COR-L47 (cell line): ENCODE measurements at places on chromosomes 11 and 22.

DNA sequence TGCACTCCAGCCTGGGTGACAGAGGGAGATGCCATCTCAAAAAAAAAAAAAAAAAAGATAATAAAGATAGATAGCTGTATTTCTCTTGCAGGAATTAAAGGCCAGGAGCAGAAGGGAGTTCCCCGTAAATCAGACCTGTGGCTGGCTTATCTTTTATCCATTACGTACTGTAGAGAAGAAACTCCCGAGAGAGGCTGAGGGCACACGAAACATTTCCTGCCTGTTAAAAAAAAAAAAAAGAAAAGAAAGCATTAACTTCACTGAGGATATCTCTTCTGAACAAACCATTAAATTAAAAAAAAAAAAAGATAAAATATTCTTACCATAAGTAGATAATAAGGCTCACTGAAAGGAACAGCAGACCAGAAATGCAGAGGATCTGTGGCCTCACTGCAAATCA lies 22.5 kb downstream of the P4HA3 start:
- DNase-seq = no peak

GRCh38 chr11:6747097-6747668 lies 24.6 kb downstream of the OR2AG2 start:
- no peak for DNase-seq

- no peak for DNase-seq
Measured at GRCh38 chr11:36452961-36453360, 57.1 kb downstream of the TRAF6 start.

- peak; percentile 76 for DNase-seq
Measured at GRCh38 chr11:73383249-73384124, 7.3 kb downstream of the RELT start.

DNA sequence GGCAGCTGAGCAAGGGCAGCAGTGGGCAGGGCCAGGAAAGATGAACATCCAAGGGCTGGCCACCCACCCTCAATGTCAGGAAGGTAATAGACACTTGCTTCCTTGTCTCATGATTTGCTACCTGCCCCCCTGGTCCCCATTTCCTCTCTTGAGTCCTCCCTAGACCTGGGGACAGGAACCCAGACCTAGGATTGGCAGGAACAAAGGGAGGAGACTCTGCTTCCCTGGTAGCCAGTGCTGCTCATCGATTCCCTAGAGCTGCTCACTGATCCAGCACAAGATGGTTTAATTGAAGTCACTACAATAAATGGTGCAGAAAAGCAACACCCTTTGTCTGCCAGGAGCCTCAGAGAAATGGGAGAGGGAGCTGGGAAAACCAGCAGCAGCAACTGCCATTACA lies 67.8 kb upstream of the CHST1 start:
- DNase-seq = peak; percentile 55

DNA sequence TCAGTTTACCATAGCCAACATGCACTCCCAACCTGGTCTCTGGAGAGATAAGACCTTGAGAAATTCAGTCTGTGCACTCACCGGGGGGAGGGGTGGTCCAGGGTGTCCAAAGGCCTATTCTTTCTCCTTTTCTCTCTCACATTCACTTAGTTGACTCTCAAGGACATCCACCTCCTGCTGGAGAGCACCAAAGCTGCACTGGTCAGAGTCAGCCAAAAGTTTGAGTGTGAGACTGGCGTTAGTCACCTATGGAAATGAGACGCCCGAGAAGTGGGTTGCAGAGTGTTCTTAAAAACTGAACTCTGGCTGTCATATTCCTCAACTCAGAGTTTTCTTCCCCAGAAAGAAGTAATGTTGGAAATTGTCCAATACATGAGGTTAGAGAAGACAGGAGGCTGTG lies 5.0 kb upstream of the UBQLNL start:
- DNase-seq = no peak

DNA sequence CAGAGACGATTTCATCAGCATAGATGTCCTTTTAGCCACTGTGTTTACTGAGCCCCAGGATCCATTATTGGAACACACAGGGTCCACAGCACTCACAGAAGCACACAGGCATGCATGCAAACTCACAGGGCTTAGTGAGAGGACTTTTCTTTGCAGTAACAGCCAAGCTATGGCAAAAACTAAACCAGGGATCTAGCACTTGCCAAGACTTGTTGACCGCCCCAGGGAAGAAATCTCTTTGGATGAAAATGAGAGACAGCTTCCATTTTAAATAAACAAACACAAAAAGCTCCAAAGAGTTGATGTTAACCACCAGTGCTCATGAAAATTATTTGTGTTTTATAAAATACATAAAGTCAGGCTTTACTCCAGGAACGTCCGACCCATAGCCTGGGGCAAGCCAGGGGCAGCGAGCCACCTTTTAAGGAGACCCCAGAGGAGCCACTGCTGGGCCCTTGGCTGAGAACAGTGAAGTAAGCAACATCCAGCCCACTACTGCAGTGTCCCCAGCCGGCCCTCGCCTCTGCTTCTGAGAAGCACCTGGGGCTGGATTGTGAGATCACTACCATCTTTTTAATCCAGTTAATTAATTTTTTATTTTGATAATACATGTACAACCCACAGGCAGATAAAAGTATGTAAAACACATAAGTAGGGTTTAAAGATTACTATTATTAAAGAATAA lies 22.0 kb upstream of the TFIP11 start:
- no peak for DNase-seq

GRCh38 chr11:47896199-47896598 lies 48.0 kb upstream of the NUP160 start:
- no peak for DNase-seq

GRCh38 chr11:68652683-68653156 lies 31.6 kb upstream of the GAL start:
- DNase-seq = no peak

DNA sequence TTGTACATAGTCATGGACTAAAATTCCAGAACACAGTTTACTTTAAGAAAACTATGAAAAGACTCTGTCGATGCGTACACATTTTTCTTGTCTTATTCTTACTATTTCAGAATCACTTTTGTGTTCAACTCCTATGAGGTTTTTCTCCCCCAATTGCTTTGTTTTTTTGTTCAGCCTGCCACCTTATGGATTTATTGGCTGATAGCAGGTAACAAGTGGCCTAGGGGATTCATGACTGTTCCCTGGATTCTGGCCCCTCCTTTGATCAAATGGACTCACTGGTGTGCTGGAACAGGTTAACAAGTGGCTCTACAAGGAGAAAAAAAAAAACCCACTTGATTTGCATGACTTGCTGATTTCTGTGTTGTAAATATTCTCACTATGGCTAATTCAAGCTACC lies 10.6 kb downstream of the MMP20 start:
- no peak for DNase-seq

- DNase-seq = peak; percentile 0
Measured at GRCh38 chr11:60251485-60252212, 8.7 kb upstream of the MS4A4E start.

GRCh38 chr11:44282620-44283019 lies 27.3 kb downstream of the ALX4 start:
- no peak for DNase-seq

DNA sequence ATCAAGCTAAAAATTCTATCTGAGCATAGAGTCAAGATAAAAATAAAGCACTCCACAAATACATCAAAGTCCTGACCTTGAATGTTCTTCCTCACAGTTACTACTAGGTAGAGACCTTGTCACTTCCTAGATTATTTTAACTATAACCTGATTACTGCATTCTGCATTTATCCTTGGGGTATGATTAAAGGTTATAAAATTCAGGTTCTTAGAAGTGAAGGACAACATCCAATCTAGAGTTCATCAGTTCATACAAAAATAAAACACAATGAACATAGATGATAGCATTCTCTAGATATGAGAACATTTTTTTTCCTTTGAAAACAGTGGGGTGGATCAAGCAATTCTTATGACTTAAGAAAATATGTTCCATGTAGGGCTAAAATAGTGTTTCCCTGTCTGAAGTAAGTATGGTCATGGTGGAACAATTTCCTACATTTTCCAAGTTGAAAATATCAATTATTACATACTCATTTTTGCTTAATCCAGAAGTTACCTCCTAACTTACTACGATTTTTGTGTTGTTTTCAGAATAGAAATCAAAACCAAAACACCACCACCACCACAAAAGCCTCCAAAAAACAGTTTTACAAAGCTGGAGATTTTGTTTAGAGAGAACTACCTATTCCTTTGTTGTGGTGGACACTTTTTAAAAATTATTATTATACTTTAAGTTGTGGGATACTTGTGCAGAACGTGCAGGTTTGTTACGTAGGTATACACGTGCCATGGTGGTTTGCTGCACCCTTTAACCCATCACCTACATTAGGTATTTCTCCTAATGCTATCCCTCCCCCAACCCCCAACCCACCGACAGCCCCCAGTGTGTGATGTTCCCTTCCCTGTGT lies 112.0 kb upstream of the DDI1 start:
- no peak for DNase-seq

DNA sequence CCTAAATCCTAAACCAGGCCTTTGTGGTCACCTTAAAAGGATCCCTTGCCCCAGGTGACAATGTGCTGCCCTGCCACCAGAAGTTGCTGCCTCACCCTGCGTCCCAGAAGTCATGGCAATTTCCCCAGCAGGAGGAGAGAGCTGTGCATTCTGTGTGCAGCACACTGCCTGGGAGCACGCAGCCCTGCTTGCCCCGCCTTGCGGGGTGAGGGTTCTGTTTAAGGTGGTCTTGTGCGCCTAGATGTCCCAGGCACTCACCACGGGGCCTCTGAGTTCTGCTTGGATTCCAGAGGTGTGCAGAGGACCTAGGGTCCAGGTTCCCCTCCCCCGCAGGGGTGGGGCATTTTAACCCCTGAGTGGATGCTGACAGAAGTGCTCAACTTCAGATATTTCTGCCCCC lies 95.0 kb downstream of the GRAMD1B start:
- no peak for DNase-seq

DNA sequence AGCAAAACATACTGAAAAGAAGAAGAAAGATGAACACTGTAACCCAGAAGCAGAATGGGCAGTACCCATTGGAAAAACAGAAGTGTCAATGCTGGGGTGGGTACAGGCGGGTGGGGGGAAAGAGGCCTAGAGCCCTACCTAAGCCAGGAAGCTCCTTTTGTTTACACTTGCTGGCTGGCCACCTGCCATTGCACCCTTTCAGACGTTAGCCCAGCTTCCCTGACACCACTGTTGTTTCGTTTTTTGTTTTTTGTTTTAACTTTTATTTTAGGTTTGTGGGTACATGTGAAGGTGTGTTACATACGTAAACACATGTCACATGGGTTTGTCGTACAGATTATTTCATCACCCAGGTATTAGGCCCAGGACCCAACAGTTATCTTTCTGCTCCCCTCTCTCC lies 55.4 kb downstream of the PLEKHA7 start:
- DNase-seq = peak; percentile 74

- DNase-seq = no peak
Measured at GRCh38 chr11:46294365-46295309, 17.2 kb downstream of the CREB3L1 start.

DNA sequence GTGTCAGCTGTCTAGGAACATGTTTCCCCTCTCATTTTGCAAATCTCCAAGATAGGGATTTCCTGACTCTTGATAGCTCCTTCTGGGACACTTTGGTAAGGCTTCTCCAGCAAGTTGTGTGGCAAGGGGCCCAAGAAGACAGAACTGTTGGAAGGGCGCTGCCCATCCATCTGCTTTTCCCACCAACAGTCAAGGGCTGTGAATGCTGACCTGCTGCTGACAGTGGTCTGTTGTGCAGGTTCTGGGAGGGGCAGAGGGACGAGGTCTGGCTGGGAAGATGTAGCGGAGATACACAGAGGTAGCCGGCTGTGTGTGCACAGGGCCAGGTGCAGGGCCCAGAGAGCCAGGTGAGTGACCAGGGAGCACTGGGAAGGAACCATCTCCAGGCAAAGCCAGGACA lies 12.2 kb downstream of the BCR start:
- no peak for DNase-seq

- peak; percentile 39 for DNase-seq
Measured at GRCh38 chr11:1837171-1838076, 1.4 kb upstream of the TNNI2 start.

GRCh38 chr22:48722661-48723060 lies 1105.0 kb downstream of the BRD1 start:
- no peak for DNase-seq

DNA sequence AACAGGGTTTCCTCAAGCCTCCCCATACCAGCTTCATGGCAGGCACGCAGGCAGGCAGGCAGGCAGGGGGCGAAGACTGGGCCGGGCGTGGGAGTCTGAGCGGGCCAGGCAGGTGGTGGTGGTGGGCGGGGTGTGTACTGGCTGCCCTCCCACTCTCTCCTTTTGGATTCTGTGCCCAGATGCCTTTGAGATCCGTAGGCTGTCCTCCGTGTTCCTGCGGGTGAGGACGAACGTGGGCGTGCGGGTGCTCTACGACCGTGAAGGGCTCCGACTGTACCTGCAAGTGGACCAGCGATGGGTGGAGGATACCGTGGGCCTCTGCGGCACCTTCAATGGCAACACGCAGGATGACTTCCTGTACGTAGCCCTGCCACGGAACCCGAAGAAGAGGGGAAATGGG lies 23.0 kb downstream of the OTOG start:
- no peak for DNase-seq

- no peak for DNase-seq
Measured at GRCh38 chr22:39183991-39184585, 31.6 kb upstream of the CBX7 start.

GRCh38 chr22:37983860-37984791 lies at the start of gene SOX10:
SOX10 (minus strand) TSS chr22:37984555; CDS start chr22:37983784, 771 bp downstream.
- DNase-seq = no peak

DNA sequence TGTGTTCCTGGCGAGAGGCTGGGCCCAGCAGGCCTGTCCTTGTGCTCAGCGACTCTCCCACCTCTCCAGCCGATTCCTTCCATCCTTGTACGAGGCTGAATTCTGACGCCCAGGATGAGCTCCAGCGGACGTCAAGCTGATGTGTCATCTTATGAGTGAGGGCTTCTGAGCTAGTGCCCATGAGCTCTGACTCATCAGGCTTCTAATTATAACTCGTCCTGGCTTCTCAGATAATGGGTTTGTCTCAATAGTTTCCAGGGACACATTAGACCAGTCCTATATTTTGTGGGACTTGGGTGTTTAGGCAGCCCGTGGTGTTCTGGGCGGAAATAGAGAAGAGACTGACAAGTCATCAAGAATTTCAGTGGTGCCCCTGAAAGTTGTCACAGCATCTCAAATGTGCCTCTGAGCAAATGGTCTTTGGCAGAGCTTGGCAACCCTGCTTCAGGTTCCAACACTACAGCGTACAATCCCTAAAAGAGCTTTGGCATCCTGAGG lies 108.2 kb upstream of the CD44 start:
- DNase-seq = no peak

GRCh38 chr11:79189601-79190000 lies 251.2 kb downstream of the TENM4 start:
- DNase-seq = no peak

- no peak for DNase-seq
Measured at GRCh38 chr11:70616938-70617654, 218.8 kb downstream of the CTTN start.

GRCh38 chr11:57568330-57568766 lies 876 bp upstream of the UBE2L6 start:
- no peak for DNase-seq
